Stimulated activated memory B cell treated with anti-CD40 and anti-IgM and Interleukin-4, amounts not matched to agents 10 μg/mL and 1 μg/mL and 100 μg/mL, for 72 hours (primary cell): ENCODE measurements at places on chromosomes 12 and 14.

DNA sequence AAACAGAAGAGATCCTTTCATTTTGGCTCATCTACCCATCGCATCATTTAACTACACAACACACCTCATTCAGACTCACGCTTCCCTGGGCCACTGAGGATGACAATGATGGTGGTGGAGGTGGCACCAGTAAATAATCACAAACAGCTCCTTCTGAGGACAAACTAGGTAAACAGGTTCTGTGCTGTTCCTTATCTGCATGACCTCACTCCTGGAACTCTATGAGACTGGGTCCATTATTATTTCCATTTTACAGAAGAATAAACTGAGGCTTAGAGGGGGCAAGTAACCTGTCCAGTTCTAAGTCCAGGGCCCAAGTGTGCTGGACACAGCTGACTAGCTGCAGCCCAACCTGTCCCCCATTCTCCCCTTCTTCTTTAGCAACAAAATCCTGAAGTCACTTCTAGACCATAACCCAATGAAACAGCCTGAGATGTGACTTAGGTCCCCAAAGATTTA is 50.4 kb downstream of the ITPK1 start:
- no peak for ATAC-seq

DNA sequence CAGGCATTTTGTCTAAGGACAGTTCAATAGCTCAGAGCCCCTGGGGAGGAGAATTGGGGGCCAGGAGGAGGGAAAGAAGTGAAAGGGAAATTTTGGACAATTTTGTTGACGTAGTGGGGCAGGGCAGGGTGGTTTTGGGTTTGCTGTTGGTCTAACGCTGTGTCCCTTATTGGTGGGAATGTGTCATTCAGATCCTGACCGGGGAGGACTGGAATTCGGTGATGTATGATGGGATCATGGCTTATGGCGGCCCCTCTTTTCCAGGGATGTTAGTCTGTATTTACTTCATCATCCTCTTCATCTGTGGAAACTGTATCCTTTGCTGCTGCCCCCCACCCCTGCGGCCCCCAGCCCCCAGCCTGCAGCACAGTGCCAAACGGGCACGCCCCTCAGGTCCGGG is 212.1 kb upstream of the FKBP4 start:
- ATAC-seq, result no peak

DNA sequence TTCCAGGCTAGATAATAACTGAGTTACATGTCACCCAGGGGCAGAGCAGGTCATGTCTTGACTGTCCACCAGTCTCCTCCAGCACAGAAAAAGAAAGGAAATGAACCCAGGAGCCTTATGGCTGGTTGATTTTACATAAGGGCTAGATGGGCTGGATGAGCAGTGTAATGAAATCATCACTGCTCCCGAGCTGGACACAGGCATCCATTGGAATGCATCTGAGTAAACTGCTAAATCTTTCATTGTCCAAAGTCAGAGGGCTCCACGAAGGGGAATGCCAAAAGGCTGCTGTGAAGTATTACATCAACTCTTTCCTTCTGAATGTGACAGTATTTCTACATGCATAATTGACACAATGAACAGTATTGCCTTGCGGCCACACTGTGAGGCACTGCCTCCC is 30.1 kb upstream of the TSPAN11 start:
- ATAC-seq, result no peak

DNA sequence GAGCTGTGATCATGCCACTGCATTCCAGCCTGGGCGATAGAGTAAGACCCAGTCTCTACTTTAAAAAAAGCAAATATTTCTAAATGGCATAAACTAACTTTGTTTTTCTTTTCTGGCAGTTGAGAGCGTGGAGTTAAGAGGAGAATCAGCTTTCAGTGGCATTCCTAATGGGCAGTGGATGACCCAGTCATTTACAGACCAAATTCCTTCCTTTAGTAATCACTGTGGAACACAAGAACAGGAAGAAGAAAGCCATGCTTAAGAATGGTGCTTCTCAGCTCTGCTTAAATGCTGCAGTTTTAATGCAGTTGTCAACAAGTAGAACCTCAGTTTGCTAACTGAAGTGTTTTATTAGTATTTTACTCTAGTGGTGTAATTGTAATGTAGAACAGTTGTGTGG is 21.2 kb downstream of the TDG start:
- no peak for ATAC-seq

DNA sequence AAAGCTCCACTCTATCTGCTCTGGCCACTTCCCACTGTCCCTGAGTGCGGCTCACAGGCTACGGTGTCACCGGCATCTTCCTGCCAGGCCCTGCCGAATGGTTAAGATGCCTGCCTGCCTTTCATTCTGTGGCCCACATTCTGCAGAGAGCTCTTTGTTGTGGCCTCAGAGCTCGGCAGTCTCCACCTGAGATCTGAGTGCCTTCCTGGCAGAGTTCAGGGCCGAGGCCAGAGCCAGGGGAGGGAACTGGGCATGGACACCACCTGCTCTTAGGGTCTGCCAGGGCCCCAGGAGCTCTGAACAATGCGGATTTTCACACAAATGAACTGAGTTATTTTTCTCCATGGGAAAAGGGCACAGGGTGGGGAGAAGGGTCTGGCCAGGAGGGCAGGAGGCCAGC is 127.2 kb downstream of the RBM19 start:
- no peak for ATAC-seq

- no peak for ATAC-seq
Measured at GRCh38 chr14:100532906-100533655, 54.1 kb downstream of the BEGAIN start.

DNA sequence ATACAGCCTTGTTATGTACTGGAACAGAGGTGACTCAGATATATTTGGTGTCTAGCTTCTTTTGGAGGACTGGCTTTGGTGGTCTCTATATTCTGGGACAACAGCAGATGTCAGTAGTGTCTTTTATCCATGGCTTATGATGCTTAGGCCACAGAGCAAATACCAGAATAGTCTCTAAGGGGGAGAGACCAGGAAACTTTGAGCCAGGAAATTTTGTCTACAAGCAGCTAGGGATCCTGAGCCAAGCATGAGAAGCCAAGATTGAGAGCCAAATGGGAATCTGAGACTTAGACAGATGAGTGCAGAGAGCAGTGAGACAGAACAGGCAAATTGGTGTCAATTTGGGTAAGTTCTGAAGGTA is 28.4 kb upstream of the PTPRR start:
- ATAC-seq, result no peak

DNA sequence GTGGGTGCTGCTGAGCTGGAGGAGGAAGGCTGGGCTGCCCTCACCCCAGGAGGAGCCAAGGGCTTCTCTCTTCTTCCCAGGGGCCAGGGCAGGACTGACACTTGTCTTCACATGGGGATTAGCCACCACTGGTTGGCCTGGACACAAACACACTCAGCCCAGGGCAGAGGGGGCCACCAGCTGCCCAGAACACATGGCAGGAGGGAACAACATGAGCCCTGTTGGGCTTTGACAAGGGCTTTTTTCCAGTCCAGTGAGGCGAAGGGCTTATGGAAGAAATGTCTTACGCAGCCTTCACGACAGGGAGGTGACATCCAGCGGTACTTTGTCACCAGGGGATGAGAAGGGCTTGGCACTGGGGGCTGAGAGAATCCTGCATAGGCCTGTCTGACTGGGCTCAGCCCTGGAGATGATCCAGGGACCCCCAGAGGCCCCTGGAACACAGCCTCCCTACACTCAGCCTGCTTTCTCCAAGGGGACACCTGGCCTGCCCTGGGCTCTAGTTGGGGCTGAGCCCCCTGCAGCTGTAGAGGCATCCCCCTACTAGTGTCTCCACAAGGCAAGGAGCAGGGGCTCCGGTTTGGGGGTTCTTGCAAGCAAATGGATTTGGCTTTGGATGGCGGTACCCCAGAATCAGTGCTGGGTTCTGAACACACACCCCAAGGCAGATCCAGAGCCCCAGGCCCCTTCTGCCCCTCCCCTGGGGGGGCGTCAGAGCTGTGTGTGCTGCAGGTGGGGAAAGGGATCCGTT is 18.9 kb downstream of the ARL6IP4 start:
- ATAC-seq, result no peak

- ATAC-seq, result no peak
Measured at GRCh38 chr12:64568298-64568697, 42.0 kb upstream of the RASSF3 start.

GRCh38 chr12:27467641-27468040 is 21.1 kb downstream of the SMCO2 start:
- ATAC-seq, result no peak

DNA sequence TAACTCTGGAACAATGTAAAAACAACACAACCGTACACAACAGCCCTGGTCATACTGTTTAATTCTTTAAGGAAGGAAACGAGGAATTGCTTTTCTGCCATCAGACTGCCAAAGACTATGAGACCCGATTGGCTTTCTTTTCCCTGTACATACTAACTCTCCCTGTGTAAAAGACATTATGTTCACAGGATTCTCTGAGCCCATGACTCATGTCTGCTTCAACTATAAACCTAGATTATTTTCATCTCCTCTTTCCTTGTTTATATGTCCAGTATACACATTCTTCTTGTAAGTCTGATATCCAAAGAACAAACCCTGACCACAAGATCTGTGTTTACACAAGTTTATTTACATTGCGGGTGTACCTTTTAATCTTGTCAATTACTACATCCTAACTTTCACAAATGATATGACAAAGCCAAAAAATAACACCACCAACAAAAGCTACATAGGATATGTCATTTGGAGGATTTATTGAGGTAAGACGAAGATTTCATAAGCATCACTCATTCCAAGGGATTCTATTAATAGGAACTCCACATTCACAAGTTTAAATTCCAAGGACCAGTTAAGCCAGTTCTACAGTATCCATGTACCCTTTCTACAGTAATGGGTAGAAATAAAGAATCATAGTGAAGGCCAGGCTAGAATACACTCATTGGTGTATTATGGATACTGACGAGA is 67.3 kb downstream of the STXBP6 start:
- ATAC-seq, result no peak

DNA sequence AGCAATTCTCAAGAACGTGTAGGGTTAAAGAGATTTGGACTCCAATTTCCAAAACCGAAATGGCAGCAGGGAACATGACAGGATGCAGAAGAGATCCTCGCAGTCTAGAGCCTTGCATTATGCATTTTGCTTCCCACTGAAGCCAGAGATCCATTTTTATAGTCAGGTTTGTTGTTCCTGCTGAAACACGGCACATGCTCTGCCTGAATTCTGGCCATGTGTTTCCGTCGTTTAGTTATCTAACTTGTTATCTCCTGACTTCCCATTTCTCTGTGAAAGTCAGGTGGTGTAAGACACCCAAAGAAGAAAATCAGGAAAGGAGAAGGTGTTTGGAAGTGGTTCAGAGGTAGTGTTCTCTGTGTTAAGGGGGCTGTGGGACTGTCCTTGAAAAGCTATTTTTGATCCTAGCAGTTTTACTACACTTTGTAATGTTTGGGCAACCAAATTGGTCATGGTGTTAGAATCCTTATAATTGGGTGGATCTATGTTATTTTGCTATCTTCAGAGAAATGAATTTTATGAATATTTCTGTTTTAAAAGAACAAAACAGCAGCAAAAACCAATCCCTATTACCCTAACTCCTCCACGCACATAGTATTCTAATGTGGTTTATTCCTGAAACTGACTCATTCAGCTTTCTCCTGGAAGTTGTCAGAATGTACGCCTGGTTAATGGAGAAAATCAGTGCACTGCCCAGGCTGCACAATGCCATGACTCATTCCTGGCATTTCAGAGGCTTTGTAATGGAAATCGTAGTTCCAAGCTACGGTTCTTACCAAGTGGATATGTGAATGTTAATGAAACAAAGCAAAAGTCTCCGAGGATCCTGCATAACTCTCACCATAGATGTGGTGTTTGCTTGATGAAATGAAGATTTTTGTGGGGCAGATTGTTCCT is 110.1 kb downstream of the SAMD4A start:
- no peak for ATAC-seq

DNA sequence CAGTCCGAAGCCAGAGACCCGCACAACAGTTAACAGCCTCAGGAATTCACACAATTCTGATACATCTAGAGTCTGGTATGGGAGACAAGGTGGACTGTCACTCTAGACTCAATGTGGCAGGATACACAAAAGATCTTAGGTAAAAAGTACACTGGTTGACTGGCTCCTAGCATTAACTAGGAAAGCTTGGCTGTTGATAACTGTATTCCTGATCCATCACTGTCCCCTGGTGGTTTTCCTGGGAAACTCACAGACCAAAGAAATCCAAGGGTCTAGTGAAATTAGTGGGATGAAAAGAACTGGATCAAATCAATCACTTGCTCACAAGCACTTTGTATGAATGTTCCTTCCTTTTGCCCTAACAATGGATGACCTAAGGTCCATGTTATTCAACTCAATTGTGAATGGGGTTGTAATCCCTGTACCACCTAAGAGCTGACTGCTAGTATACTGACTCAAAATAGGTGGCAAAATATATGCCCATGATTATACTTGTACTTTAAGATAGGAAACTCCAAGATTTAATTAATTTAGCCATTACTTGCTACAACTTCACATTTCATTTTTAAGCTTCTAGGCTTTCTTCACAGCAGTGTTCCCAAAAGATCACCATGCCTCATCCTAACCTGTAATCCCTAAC is 14.0 kb downstream of the NPC2 start:
- no peak for ATAC-seq

DNA sequence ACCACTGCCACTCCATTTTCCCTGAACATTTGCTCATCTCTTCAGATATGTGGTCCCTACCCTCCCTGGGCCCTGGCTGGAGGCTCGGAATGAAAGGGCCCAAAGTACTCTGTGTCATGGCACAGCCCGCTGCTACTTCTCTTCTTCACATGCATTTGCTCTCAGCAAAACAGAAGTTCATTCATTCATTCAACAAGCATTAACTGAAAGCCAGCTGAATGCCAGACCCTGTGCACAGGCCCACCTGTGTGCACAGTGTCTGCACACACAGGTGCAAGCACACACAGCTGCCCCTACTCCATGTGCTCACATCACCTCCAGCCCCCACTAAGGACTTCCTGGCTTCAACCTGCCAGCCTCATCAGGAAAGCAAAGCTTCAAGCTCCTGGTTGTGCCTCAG is 7.8 kb downstream of the WNT1 start:
- ATAC-seq, result no peak

GRCh38 chr12:52359621-52360061 is 7.6 kb downstream of the KRT85 start:
- no peak for ATAC-seq

GRCh38 chr12:66776974-66777373 is 98.1 kb upstream of the GRIP1 start:
- peak; percentile 42 for ATAC-seq

GRCh38 chr12:24861766-24862540 is 86.9 kb downstream of the BCAT1 start:
- ATAC-seq, result peak; percentile 39

GRCh38 chr12:95118138-95118787 is 44.8 kb upstream of the NR2C1 start:
- ATAC-seq, result no peak

- no peak for ATAC-seq
Measured at GRCh38 chr12:48292040-48292439, 58.7 kb downstream of the ZNF641 start.

DNA sequence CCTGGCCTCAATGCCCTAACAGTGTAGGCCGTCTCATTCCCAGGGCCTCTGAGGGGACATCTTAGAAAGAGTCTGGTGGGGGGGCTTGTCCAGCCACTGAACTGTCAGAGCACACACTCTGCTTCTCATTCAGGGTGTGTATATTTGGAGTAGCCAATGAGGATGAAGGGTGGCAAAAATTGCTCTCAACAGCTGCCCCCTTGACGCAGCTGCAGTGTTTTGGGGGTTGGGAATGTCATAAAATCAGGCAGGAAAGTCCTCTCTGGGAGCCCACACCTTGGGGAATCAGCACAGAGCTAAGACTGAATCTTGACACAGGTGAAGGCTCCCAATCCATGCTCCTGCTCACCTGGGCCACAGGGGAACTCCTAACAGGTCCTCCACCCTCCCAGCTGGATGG is 1.5 kb downstream of the RASAL1 start:
- no peak for ATAC-seq
